RKO (cell line): ENCODE measurements at places on chromosomes 4 and X.

- no peak for DNase-seq
These were observed 3.4 kb upstream of the GALNTL6 start for GRCh38 chr4:171809854-171810253.

- no peak for DNase-seq
These were observed 214.2 kb downstream of the RELL1 start for GRCh38 chr4:37471971-37472370.

DNA sequence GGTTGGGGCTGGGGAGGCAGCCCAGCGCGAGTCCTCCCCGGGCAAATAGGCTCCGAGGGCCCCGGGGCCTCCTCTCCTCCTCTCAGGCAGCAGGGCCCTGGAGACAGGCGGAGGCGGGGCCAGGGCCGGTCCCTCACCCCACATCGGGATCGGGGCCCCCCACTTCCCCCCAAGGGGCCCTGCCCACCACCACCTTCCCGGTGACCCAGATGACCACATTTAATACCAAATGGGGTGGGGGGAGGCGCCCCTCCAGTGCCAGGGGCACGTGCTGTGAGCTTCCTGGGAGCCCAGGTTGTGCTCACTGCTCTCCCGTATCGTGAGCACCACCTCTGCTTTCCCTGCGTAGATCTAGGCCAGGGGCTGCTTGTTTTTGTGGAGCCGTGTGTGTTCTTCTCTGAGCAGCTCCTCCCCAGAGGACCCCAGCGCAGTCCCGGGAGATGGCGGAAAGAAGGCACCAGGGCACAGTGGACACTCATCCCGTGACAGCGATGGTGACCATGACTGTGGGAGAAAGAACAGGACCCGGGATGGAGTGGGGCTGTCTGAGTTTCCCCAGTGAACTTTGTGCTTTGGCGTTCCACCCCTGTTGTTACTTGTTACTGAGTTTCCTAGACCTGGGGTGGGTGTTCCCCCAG is 2.1 kb downstream of the PNMA6A start:
- DNase-seq, result no peak

- peak; percentile 22 for DNase-seq
These were observed 478 bp upstream of the PLXNA3 start for GRCh38 chrX:154457491-154458115.

- DNase-seq, result no peak
These were observed 376.6 kb downstream of the PDGFC start for GRCh38 chr4:156595041-156595440.

DNA sequence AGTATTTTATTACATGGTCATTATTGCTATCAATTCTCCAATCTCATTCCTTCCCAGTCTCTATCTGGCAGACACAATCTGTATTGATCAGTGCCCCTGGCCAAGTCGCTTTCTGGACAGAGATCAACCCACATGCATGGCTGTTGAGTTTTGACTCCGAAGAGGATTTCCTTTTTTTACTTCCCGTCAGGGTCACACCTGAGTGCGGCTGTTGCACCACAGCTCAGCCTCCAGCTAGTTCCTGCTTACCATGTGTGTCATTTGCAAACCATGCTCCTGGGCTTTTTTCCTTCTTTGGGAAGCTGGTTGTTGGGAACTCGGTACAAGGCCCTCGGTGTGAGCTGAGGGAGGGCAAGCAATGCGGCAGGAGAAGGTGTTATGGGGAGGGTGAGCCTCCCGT is 11.7 kb downstream of the MAGED2 start:
- no peak for DNase-seq

DNA sequence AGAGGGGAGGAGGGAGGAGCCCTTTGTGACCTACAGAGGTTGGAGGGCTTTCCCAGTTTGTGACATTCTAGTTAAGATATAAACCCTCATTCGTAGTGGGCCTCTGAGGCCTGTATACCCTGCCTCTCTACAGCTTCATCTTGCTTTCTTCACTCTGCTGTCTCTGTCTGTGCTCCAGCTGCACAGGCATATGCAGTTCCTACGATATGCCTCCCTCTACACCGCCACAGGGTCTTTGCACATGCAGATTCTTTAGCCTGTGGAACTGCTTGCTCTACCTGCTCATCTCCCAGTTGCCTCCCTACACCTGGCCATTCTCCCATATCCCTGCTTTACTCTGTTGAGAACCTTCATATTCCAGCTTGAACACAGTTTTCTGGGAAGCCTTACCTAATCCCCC is 38.1 kb downstream of the SLIT2 start:
- no peak for DNase-seq

- peak; percentile 47 for DNase-seq
These were observed 569 bp downstream of the RPS3A start for GRCh38 chr4:151099976-151100417.

GRCh38 chr4:40238008-40238699 is 41.3 kb downstream of the RHOH start:
- DNase-seq, result no peak

- no peak for DNase-seq
These were observed 203.0 kb downstream of the GRIA2 start for GRCh38 chr4:157423526-157424020.

DNA sequence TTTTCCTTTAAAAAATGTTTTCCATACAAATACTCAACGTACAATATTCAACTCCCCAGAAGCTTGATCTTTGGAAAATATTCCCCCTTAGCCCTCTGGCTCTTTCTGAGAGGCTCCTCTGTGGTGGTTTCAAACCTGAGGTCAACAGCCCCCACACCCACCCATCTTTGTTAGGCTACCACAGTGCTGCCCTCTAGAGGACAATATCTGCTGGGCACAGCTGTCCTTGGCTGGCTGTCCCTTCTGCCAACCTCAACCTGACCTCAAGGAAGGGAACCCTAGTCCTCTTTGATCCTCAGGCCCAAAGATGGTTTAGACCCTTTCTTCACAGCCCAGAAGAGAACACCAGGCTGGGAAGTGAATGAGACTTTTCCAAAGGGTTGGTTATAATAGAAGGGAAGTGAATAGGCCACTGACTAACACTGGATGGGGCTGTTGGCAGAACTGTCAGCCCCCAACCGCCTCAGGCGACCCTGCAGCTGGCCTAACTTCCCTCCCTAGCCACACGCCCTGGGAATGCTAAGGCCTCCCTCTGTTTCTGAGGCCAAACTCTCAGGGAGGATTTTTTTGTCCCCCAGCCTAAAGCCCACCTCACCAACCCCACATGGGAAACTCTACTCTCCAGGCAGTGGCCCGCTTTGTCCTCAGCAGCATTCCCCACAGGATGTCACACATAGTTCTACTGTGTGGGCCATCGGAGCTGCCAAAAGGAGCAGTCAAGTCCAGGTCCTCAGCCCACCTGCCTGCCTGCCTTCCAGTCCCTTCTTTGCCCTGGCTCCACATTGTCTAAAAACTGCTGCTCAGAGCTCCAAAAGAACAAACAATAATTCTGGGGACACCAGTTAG is 34.3 kb downstream of the NYX start:
- peak; percentile 8 for DNase-seq

DNA sequence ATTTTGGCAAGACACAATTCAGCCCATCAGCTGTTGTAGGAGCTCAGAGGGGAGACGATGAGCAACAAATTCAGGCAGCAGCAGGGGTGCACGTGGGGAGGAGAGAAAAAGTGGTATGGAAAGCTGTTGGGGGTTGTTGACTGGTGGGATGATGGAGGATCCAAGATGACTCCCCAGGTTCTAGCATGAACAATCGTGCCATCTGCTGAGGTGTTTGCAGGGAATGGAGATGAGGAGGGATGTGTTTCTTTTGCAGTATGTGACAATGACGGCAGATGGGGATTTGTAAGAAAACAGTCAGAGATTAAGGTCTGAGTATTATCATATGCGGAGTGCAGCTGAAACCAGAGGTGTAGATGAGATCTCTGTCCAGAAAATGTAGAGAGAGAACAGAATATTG is 63.3 kb downstream of the SEL1L3 start:
- no peak for DNase-seq

DNA sequence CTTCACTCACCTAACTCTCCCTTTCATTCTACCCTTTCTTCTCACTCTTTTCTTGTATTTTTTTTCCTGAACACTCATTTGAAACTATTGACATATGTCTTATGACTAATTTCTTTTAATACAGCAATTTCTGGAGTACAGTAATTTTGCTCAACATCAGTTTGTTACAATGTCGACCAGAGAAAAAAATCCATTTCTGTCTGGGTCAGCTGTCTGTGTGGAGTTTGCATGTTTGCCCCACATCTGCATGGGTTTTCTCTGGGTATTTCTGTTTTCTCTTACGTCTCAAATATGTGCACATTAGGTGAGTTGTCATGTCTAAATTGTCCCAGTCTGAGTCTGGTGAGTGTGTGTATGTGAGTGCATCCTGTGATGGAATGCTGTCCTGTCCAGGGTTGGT is 294.8 kb downstream of the HS3ST1 start:
- no peak for DNase-seq

- no peak for DNase-seq
These were observed 14.7 kb downstream of the PCGF3 start for GRCh38 chr4:720111-720860.

- no peak for DNase-seq
These were observed 79.2 kb upstream of the ATOH1 start for GRCh38 chr4:93749292-93749761.

- DNase-seq, result no peak
These were observed 39.1 kb downstream of the PDGFRA start for GRCh38 chr4:54268151-54268550.

DNA sequence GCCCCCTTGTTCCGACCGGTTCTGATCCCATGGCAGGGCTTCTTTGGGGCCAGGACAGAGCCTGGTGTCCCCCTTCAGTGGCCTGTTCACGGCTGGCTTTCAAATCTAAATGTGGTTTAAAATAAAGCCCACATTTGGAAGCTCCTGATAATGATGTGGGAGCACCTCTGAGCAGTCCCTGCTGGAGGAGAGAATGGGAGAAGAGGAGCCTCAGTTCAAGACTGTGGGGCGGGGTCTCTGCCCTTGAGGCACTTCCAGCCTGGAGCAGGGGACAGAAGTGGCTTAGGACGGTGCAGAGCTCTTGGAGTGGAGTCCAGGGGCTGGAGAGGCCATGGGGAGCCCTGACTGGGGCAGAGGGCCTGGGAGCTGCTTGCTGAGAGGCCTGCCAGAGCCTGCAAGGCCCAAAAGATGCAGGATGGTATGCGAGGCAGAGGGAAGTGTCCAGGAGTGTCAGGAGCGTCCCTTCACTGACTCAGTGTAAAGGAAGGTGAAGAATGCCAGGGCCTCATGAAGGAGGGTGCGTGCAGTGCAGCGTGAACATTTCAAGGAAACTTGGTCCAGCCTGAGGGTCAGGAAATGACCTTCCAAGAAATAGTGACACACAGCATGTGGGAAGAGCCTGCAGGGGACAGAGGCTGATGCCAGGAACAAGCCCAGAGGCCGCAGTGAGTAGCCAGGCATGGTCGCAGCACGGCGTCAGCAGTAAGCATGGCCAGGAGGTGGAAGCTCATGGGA is 21.1 kb upstream of the TADA2B start:
- DNase-seq, result no peak

GRCh38 chr4:101142259-101142658 is 205.1 kb downstream of the PPP3CA start:
- no peak for DNase-seq

DNA sequence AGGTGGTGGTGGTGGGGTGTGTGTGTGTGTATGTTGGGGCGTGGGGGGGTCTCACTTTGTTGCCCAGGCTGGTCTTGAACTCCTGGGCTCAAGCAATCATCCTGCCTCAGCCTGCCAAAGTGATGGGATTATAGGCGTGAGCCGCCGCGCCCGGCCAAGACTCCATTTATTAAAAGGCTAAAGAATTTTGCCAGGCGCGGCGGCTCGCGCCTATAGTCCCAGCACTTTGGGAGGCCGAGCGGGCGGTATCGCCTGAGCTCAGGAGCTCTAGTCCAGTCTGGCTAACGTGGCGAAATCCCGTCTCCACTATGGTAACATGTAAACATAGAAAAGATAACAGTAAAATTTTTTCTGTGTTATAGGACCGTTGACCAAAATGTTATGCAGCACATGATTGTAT is 3.7 kb upstream of the UBA1 start:
- no peak for DNase-seq
